ENCODE measurements at places on chromosomes 7 and 10. TPM values are rescaled to one million over a fixed set of nuclear protein-coding genes. Genes with fewer than 3 reads are reported as not detected.

GRCh38 chr10:1870491-1870890 lies 133.2 kb upstream of the ADARB2 start:
- no peaks in the 10 kb centered on the region for H3K27me3 ChIP-seq
- H3K4me1 ChIP-seq, result no peaks in the 10 kb centered on the region
- H3K4me3 ChIP-seq, result no peak overlapping the region
- no peaks in the 10 kb centered on the region for H3K36me3 ChIP-seq
- DNase-seq, result no peak

DNA sequence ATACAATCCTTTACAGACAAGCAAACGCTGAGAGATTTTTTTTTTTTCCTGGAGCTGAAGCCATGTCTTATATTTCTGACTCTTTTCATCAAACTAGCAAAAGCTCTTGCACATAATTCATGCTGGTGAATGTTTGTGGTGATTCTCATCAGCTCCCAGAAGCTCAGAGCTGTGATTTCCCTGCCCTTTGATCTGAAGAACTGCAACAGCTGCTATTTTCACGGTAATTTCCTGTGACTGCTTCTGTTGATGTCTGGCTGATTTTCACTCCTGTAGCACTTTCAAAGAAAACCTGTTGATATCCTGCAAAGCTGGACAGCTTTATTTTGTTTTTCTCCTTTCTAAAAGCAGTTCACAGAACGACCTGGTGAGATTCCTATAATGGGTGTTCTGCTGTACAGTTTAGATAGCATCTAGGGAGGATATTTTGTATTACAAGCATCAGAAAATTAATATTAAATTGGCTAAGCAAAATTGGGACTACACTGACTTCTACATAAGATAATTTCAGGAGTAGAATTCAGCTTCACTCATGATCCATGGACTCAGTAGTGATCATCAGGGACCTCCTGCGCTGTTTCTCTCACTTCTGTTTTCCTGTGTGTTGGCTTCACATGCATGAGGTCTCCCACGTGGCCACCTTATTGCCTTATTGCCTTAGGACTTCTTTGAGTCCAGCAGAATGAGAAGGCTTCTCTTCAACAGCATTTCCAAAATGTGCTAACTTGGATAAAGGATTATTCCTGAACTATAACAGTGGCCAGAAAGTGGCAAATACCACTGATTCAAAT lies 1111.6 kb upstream of the SORCS1 start:
- H3K4me1 ChIP-seq, result no peaks in the 10 kb centered on the region
- no peaks in the 10 kb centered on the region for H3K36me3 ChIP-seq
- no peak overlapping the region for H3K4me3 ChIP-seq
- no peaks in the 10 kb centered on the region for H3K27me3 ChIP-seq
- H3K27ac ChIP-seq, result no peak overlapping the region

GRCh38 chr10:94052866-94053791 lies 59.4 kb downstream of the PLCE1 start:
- H3K27me3 ChIP-seq, result no peaks in the 10 kb centered on the region
- H3K4me1 ChIP-seq, result no peaks in the 10 kb centered on the region
- no peak for DNase-seq
- H3K27ac ChIP-seq, result no peak overlapping the region

NAT16 gene
- not detected for total RNA-seq

DNA sequence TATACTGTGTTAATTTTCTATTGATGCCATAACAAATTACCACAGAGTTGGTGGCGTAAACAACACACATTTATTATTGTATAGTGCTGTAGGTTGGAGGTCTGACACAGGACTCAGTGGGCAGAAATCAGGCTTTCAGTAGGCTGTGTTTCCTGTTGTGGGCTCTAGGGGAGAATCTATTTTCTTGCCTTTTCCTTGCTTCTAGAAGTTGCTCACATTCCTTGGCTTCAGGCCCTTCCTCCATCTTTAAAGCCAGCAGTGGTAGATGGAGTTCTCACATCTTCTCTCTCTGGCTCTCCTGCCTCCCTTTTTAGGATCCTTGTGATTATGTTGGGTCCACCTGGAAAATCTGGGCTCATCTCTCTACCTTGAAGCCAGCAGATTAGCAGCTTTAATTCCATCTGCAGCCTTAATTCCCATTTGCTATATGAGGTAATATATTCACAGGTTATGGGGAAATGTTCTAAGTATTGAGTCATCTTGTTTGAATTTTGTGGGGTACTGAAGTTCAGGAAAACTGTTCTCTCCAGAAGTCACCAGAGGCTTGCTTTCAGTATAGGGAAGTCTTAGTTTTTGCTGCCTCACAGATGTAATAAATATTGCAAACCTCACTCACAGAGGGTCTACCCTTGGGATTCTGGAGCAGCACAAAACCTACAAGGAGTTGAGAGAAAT lies 38.9 kb downstream of the CCNY start:
- H3K4me3 ChIP-seq, result no peak overlapping the region
- no peak overlapping the region for H3K27ac ChIP-seq
- no peaks in the 10 kb centered on the region for H3K4me1 ChIP-seq
- no peak for DNase-seq
- H3K36me3 ChIP-seq, result no peaks in the 10 kb centered on the region
- no peaks in the 10 kb centered on the region for H3K27me3 ChIP-seq

GRCh38 chr10:91299999-91300575 lies 79.6 kb downstream of the PCGF5 start:
- no peak overlapping the region for H3K4me3 ChIP-seq
- no peak for DNase-seq
- H3K36me3 ChIP-seq, result no peaks in the 10 kb centered on the region
- H3K27me3 ChIP-seq, result no peaks in the 10 kb centered on the region
- H3K4me1 ChIP-seq, result no peaks in the 10 kb centered on the region

- H3K27me3 ChIP-seq, result no peaks in the 10 kb centered on the region
- H3K4me3 ChIP-seq, result no peak overlapping the region
- no peak overlapping the region for H3K27ac ChIP-seq
- H3K36me3 ChIP-seq, result no peaks in the 10 kb centered on the region
- H3K4me1 ChIP-seq, result no peaks in the 10 kb centered on the region
Observed at GRCh38 chr7:47534322-47535034, 47.4 kb downstream of the TNS3 start.
